Left lung (tissue), 14 donors: ENCODE measurements at places on chromosomes 11 and 22.
A peak's percentile ranks its signal among the peaks of the same experiment; 100 is the strongest.

- no peak for DNase-seq
These were observed 48.9 kb downstream of the FAR1 start for GRCh38 chr11:13717331-13717730.

DNA sequence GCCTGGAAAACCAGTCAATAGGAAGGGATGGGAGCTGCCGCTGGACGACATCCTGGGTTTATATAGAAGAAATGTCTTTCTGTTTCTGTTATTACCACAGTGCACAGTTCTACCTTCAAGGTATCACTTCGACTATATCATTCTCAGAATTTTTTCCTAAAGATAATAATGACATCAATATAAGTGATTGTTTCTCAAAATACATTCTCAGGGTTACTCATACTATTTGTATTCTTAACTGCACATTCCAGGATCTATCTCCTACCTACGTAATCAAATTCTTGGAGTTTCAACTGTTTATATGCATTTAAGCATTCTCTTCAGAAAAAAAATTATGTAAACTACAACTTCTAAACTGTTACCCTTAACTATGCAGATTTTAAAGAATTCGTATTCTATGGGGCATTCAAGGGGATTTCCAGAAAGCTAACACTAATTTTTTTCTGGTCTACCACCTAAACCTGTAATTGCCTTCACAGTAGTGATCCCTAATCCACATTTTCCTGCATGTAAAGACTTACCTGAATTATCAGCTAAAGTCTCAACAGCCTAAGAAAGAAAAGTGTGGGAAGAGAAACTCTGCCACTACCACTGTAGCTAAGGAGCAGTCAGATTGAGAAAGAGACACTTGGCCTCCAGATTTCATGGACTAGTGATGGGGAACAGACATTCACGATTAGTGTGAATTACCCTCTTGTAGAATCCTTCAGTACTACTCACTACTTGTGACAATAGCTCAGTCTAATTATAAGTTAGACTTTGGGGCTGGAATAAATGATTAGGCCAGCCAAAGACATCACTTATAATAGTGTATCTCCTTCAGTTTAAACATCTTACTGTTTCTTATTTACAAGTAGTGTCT lies at the start of gene OR51B5:
OR51B5 (minus strand) TSS at position 51 of the 862 bp plus-strand sequence; CDS start at position 51, 0 bp downstream.
- DNase-seq, result no peak

- DNase-seq, result no peak
These were observed 10.6 kb downstream of the SNX32 start for GRCh38 chr11:65844231-65844872.

DNA sequence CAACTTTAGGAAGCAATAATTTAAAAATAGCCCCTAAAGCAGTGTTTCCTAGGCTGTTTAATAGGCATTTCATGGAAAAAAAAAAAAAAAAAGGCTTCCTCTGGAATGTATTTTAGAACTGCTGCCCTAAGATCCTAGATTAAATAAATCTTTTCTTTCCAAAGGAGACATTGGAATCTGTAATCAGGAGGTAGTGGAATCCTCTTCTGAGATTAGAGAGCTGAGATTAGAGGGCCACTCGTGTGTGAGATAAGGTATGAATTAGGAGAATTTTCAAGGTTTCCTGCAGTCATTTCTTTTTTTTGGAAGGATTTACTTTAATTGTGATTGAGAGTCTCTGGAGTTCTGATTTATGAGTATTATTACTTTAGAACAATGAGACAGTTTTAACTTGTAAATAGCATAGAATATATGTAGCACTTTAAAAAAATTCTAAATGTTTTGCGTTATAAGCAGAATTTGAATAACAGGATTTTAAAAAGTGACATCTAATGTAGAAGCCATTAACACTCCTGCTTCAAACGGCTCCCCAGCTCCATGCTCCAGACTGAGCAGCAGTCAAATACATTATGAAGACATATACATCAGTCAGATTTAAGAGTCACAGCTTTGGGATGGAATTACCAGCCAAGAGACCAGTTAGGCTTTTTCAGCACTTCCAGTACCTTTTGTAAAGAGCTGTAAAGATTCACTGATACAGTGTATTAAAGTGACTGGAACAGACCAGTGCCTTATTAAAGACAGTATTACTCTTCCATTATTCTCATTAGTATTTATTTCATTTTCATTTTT lies 5.0 kb downstream of the EED start:
- DNase-seq, result no peak

GRCh38 chr22:35725521-35725920 lies 7.8 kb downstream of the APOL5 start:
- no peak for DNase-seq

- no peak for DNase-seq
These were observed 938 bp downstream of the FXYD6 start for GRCh38 chr11:117875382-117876058.

DNA sequence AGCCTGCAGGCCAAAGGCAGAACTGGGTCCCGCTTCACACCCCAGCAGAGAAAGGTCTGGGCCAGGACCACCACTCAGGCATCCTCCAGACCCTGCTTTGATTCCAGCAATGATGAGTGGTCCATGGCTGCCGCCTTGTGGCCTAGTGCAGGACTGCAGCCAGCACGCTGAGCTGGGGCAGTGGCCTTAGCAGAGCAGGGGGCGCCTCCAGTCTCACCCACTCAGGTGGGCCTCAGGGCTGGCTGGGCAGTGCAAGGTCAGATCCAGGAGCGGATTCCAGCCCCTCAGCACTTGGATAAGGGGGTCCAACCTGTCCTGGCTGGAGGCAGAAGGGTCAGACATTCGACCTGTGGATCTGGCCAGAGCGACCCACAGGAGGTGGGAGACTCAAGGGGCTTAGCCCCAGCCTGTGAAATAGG lies 9.6 kb upstream of the PDE2A start:
- no peak for DNase-seq

GRCh38 chr11:68691402-68691784 lies 7.0 kb downstream of the GAL start:
- no peak for DNase-seq

- DNase-seq, result peak; percentile 57
These were observed 13.1 kb downstream of the USP2 start for GRCh38 chr11:119368121-119369034.

- DNase-seq, result no peak
These were observed 2.7 kb downstream of the BCL9L start for GRCh38 chr11:118922745-118923627.

DNA sequence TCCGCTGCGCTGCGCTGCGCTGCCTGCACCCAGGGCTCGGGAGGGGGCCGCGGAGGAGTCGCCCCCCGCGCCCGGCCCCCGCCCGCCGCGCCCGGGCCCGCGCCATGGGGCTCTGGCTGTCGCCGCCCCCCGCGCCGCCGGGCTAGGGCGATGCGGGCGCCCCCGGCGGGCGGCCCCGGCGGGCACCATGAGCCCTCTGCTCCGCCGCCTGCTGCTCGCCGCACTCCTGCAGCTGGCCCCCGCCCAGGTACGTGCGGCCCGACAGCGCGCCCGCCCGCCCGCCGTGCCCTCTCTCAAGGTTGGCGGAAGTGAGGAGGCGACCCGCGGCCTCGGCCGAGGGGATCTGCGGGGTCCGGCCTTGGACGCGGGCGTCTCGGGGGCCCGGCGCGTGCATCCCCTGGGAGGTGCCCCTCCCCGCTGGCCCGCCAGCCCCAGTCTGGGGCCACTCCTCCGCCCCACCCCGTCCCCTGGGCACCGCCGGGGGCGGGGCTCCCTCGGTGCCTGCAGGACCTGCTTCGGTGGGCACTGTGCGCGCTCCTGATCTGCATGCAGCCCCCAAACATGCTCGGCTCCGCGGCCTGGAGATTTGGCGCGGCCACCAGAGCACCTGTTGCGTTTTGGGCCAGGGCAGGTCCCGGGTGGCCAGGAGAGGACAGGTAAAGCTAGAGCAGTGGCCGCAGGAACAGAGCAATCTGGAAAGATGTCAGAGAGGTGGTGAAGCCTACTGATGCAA lies 429 bp downstream of the VEGFB start:
- no peak for DNase-seq

- DNase-seq, result no peak
These were observed 3.9 kb upstream of the CDC42EP2 start for GRCh38 chr11:65310736-65311135.

GRCh38 chr22:29695129-29695926 lies 24.5 kb upstream of the CABP7 start:
- DNase-seq, result no peak

DNA sequence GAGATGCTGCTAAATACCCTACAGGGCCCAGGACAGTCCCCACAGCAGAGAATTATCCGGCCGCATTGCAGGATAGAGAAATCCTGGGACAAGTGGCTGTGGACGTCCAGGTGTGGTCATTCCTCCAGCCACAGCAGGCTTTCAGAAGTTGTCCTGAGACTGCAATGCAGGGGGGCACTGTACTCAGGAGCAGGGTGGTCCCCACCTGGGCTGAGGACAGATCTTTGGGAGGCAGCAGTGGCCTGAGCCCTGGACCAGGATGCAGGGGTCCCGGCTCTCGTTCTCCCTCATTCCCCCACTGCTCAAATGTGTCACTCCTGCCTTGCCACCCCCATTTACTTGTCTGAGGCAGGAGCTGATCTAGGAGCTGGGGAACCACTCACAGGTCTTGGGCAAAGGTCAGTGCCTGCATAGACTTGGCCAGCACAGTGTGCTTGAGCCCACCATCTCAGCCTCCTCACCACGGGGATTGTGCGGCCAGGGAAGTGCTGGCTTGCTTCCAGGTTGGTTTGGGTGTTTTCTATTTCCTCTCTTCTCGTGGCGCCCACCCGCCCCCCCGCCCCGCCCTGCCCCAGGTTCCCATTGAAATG lies 15.3 kb downstream of the LINC01488 start:
- no peak for DNase-seq

DNA sequence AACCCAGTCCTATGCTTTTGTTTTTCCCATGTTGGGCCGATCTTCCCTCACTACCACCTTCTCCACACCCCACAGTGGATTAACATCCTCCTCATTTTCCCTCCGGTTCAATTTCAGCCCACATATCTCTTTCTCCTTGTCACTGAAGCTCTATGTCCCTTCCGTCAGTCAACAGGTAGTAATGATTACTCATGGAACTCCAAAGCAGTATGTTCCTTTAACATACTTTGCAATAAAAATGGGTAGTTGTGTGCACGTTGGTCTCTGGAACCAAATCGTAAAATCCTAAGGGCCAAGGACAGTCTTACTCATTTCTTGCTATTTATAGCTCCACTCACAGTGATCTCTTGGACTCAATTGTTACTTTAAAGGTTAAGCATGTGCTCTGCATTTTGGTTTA lies 20.2 kb downstream of the AMOTL1 start:
- DNase-seq, result no peak

DNA sequence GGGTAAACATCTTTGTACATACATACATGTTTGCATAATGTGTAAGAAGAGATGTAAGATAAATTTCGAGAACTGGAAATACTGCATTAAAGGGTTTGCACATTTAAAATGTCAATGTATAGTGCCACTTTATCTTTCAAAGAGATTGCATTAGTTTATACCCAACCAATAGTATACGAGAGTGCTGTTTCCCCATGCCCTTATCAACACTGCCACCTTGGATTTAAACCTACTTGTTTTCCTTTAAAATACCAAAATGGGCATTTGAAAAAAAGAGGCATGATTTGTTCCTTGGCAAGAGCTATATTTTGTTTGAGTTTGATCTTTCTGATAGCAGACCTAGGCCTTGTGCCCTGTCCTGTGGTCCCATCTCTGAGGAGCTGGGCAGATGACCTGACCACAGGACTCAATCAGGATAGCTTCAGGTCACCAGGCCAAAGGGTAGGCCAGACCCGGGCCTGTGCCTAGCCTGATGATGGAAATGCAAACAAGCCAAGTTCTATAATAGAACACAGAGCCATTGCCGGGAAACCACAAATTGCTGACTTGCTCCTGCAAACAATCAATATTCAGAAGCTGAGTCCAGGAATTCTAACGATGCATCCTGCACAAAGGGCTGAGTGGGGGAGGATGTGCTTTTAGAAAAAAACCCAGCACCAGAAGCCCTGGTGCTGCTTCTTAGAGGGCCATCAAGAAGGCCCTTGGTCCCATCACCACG lies 16.9 kb upstream of the ALG8 start:
- DNase-seq, result no peak

DNA sequence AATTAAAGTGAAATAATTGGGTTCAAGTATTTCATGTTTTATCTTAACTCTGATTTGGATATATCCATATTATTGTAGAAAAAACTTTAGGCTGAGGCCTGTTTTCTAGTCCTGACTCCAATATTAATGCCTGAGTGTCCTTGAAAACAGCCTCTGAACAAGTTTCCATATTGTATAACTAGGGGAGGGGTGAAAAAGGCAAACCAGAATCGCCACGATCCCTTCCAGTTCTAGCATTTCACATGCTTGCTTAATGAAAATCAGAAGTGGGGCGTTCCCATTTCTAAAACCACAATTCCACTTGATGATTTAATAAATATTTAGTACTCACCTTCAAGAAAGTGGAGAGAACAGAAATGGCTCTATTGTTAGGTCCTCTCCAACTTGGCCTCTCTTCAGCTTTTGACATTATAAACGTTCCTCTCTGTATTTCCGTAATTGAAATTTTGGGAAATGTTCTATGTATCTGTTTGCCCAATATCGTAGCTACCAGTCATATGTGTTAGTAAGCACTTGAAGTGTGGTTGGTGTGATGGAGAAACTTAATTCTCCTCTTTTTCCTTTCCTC lies 561.4 kb upstream of the CCDC90B start:
- DNase-seq, result no peak

DNA sequence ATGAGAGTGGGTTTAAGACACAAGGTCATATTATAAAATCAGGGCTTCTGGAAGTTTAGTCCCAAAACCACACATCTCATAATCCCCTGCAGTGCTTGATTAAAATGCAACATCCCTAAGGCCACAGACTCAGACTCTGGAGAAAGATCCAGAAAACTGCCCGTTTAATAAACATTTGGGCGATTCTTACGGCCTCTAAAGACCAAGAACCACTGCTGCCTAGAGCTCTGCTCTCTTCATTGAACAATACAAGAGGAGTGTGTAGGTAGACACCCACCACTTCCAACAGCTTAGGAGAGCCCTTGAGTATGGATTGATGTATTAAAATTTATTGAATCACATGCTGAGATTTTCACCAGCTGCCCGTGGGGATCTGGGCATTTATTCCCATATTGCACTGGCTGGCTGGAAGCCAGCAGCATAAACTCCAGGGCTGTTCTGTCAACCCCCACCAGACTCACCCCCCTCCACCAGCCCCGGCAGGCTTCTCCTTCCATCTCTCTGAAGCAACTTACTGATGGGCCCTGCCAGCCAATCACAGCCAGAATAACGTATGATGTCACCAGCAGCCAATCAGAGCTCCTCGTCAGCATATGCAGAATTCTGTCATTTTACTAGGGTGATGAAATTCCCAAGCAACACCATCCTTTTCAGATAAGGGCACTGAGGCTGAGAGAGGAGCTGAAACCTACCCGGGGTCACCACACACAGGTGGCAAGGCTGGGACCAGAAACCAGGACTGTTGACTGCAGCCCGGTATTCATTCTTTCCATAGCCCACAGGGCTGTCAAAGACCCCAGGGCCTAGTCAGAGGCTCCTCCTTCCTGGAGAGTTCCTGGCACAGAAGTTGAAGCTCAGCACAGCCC lies 749 bp upstream of the BEST1 start:
- no peak for DNase-seq

GRCh38 chr11:14519597-14519916 lies 629 bp downstream of the PSMA1 start:
- no peak for DNase-seq

DNA sequence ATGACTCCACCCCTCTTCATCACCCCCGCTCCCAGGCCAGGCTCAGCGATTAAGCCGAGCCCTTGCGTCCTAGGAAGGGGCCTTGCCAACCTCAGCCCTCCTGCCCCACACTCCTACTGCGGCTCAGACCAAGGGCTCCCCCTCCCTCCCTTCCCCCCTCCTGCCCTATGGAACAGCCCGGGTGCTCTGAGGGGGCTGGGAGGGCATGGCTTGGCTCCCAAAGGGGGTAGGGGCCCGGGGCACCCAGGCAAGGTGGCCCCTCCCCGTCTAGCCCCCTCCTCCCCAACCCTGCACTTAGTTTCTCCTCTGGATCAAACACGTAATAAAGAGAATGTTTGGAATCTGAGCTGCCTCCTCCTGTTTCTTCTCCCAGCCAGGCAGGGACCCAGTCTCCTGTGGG lies 6.3 kb downstream of the RCOR2 start:
- no peak for DNase-seq
